Activated T-cell treated with anti-CD3 and anti-CD28 coated beads, Interleukin-2, amount 50 U/mL, for 24 hours (primary cell): ENCODE measurements at places on chromosomes 6 and 20.
A peak's percentile ranks its signal among the peaks of the same experiment; 100 is the strongest.

- peak; percentile 30 for DNase-seq
Measured at GRCh38 chr6:79536585-79536953, 661 bp downstream of the LCA5 start.

- no peak for DNase-seq
Measured at GRCh38 chr6:134165561-134166201, 113.3 kb upstream of the SLC2A12 start.

DNA sequence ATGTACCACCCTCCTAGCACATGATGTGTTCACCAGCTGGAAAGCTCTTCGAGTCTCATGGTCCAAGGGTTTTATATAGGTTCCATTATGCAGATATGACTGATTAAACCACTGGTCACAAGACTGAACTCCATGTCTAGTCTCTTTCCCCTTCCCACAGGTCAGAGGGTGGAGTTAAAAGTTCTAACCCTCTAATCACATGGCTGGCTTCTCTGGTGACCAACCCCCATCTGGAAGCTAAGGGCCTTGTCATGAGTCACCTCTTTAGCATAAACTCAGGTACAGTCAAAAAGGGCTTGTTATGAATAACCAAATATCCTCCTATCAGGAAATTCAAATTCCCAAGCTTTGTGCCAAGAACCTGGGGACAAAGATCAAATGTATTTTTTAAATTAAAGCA is 52.0 kb upstream of the KLHL31 start:
- DNase-seq: no peak

DNA sequence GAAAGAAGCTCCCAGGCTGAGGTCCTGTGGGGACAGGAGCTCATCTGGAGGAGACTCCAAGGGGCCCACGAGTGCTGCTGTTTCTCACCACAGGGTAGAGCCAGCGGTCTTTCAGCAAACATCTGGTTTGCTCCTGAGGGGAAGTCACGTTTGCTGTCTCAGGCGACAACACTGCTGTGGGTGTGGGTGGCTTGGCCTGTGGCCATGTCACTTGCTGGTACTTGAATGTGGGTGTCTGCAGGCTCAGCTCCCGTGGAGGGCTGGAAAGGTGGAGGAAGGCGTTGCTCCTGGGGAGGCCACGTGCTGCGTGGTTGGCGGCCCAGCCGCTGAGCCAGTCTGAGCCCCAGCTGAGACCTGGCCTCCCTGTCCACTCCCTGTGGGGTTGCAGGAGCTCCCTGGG is 52.8 kb upstream of the MPC1 start:
- peak; percentile 55 for DNase-seq
